Activated T-helper 2 cell treated with anti-CD3 and anti-CD28 coated beads, Interferon-gamma antibody, Interleukin-2, Interleukin-4, amounts not matched to agents 10 μg/mL and 5 μg/mL and 100 μg/mL, durations not matched to agents 14 hours and 24 hours and 36 hours (primary cell): ENCODE measurements at places on chromosomes 5 and 9. TPM values are rescaled to one million over a fixed set of nuclear protein-coding genes. Genes with fewer than 3 reads are reported as not detected.

Gene ARHGEF28
- total RNA-seq = 0.05 and 0.11 TPM in 2 replicates

Gene JAKMIP2
- total RNA-seq = 4.1 and 4.9 TPM in 2 replicates

DNA sequence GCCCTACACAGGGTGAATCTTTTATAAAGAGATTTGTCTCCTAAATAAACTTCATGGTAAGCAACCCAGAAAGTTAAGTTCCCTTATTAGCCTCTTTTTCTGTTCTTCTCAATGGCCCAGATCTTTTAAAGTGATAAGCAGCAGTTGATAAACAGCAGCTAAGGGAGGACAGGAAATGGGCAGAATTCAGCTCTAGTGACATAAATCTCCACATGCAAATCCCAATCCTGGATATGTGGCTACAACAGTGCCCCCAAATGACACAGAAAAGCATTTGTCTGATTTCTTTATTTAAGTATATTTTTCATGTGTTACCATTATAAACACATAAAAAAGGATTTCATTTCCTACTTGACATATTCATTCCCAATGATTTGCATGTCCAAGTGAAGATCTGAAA, 199.0 kb downstream of the DTWD2 start:
- DNase-seq = no peak

Gene NTRK2
- total RNA-seq = 1.6 TPM in 2 replicates
